ENCODE measurements at places on chromosomes 3 and 15.

GRCh38 chr15:47767035-47767434 lies 49.7 kb downstream of the SEMA6D start:
- DNase-seq: no peak

DNA sequence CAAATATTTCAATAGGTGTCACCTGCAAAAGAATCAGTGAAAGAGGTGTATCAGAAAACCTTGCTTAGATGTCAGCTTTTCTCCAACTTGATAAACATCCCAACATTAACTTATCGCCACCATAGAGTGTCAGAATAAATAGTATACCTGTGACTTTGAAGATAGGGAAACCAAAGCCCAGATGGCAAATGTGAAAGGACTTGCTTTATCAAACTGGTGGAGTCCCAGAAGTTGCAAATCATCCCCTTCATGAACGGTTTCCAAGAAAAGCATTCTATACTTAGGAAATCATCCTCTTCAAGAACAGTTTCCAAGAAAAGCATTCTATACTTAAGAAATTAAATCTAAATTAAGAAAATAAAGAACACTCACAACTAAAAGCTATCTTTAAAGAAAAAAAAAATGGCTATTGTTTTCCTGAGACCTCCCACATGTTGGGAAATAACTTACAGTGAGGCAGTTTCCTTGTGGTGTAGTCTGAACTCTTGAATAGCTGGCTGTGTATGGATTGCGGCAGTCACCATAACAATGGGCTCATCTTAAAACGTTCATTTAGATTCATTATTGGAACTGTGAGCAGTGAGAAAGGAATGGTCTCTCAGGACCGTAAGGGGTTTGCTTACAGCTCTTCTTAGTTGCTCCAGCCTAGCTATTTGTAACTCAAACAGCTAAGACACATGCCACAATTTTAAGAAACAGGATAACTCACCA lies 56.5 kb downstream of the GHSR start:
- DNase-seq: no peak

DNA sequence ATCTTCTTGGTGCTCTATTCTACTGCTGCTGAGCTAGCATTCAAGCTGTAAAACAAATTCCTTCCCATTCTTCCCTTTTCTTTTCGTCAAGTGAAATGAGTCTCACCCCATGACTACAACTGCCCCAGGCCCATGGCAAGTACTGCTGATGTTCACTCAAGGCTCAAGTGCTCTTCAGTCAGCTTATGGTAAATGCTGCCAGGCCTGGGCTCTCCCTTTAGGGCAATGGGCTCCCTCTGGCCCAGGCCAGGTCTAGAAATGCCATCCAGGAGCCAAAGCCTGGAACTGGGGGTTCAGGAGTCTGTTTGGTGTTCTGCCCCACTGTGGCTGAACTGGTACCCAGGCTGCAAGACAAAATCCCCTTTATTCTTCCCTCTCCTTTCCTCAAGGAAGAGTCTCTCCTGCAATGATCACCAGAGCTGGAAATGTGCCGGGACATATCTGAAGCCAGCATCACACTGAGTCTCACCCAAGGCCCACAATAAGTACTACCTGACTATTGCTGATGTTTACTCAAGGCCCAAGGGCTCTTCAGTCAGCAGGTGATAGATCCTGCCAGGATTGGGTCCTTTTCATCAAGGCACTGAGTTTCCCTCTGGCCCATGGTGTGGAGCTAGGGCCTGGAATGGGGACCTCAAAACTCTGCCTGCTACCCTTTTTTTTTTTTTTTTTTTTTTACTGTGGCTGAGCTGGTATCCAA lies 205.0 kb upstream of the STAC start:
- no peak for DNase-seq

DNA sequence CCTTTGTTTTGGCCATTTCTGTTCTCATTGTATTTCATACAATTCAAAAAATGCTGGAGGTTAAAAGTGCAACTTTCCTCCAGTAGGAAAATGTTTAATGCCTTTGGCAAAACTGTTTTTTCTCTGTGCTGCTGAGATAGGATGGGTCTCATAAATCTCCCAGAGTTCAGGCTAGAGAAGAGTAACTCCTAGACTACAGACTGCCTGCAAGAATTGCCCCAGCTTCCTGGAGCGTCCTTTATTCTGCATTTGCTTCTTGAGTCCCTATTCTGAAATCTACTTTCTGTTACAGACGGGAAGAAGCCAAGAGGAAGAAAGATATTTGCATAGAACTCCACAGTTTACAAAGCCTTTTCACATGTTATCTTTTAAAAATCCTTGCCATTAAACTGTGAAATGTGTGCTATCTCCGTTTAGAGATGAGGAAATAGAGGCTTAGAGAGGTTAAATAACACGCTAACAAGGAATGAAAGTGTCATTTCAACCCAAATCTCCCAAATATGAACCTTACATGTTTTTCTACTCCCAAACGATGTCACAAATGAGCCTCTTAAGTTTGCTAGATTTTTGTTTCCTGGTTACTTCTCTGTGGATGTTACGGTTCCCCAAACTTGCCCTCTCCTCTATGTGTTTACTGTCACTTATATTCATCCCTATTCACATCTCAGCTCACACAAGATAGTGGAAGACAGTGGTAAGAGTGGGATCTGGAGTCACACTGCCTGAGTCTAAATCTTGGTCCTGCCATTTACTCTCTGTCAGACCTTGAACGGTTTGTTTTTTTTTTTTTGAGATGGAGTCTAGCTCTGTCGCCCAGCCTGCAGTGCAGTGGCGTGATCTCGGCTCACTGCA lies 17.4 kb downstream of the NANOGP8 start:
- no peak for DNase-seq

DNA sequence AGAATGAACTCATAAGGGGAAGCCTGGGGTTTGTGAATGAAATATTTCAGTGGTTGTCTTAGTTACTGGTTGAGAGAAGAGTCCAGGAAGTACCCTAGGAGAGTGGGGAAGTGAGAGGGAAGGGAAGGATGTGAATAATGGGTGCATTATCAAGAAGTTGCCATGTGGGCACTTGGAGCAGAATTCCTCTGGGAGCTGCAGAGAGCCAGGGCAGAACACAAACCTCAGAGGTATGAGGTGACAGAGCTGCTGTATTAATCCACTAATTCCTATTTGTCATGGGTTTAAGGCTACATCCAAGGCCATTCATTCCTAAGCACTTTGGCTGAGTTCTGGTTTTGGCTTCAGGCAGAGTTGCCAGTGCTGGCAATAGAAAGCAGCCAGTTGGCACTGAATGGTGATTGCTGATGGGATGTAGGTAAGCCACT lies 29.0 kb downstream of the NDUFB4 start:
- DNase-seq: no peak

DNA sequence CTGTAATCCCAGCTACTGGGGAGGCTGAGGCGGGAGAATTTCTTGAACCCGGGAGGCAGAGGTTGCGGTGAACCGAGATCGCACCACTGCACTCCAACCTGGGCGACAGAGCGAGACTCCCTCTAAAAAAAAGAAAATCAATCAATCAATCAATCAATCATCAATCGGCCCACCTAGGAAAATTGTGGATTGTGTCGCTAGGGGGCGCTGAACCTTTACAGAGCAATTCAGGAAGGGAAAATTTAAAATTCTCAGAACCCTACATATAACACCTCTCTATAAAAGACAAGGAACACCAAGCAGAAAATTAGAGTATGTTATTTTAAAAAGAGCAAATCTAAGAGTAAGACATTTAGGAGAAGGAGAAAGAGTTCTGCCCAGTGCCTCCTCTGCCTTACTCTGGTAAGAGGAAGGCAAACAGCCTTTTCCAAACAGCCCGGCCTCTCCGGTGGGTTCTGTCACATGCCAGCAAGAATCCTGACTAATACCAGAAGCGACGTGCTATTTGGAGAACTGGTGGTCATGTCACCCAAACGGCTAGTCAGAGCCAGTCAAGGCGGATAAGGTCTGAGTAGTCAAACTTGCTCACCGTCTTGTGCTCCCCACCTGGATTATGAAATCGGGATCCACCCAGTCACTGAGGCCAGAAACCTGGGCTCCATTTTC lies 22.3 kb upstream of the SMCO1 start:
- no peak for DNase-seq

GRCh38 chr3:12984023-12984823 lies 89.0 kb downstream of the IQSEC1 start:
- DNase-seq: no peak

DNA sequence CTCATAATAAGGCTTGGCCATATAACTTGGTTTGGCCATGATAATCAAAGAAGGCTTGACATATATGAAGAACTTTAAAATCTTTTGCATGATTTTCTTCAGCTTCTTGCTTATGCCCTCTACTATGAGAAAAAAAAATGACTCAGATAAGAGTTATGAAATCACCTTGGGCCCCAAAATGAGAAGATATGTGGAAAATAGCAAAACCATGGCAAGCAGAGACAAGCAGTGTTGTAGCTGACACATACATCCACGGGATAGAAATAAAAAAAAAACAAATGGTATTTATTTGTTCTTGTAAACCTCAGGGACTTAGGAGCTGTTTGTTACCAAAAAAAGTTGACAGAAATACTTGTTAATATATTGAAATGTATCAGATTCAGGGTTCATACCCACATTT lies 614.8 kb upstream of the BCHE start:
- DNase-seq: no peak

DNA sequence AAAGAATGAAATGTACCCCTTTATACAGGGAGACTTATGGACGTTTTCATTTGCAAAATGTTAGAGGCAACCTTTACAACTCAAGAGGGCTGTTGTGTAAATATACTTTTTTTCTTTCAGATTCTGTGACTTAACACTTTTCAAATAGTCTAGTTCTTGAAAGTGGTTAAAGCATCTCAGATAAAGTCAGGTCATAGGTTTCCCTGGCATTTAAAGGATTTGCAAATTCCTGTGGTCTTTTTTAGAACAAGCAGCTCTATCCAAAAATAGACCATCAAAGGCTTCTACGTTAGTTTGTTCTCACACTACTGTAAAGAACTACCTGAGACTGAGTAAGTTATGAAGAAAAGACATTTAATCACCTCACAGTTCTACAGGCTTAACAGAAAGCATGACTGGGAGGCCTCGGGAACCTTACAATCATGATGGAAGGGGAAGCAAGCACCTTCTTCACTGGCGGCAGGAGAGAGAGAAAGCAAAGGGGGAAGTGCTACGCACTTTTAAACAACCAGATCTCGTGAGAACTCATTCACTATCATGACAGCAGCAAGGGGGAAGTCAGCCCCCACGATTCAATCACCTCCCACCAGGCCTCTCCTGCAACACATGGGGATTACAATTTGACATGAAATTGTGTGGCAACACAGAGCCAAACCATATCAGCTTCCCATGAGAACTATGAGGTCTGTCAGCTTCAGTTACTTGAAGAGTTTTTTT lies 23.3 kb upstream of the GABRR3 start:
- no peak for DNase-seq

DNA sequence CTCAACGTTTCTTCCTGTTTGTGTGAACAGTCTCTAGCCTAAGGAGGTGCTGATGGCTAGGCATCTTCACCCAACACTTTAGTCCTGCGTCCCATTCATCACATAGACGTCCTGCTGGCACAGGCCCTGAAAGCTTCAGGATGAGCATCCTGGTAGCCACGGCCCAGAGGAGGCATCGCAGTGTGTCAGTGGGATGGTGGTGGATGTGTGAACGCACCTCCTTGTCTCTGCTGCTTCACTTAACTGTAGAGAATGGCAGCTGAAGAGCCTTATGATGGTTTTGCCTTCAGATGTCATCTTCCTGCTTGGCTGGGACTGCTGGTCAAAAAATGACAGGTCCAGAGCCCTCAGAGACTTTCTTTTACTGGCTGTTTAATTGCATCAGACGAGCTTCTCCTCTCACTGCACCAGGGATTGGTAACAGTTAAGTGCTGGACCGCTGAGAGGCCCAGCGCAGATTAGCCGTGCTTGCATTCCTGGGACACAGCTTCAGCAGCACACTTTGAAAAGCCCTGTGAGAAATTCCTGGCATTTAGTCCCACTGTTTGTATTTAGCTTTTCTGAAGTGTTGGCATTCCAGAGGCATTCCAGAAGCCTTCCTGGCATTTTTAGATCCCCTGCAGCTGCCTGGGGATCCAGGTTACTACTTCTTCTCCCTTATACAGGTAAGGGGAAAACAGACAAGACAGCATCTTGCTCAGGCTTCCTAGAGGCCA lies 132.4 kb upstream of the PLXNA1 start:
- peak; percentile 67 for DNase-seq

DNA sequence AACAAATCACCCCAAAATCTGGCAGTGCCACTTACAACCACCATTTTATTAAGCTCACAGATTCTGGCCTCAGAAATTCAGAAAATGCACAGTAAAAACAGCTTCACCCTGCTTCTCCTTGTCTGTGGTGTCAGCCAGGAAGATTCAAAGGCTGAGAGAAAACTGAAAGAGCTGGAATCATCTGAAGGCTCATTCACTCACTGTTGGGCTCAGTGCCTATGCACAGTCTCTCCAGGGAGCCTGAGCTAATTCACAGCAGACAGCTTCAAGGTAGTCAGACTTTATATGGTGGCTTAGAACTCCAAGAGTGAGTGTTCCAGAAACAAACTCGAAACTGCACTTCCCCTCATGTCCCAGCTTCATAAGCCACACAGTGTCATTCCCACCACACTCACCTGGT lies 16.5 kb upstream of the PLOD2 start:
- DNase-seq: no peak

DNA sequence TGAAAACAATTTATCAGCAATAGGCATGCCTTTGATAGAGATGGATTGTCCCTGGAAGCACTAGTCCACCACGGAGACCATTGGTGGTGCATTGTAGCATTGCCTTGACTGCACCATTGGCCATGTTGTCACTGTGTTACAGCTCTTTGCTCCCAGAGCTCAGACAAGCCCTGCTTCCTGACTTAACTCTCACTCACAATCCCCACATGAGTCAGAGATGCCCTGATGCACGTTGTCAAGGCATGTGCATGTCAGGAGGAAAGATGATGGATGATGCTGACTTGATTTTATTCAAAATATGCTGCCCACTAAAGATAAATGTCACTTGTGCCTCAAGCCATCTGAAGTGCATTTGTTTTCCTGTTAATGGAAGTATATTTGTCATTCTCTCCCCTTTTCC lies 266.1 kb downstream of the ARRDC4 start:
- DNase-seq: no peak

- DNase-seq: no peak
Measured at GRCh38 chr15:77784361-77785292, 151.9 kb upstream of the LINGO1 start.

- no peak for DNase-seq
Measured at GRCh38 chr3:72690629-72691028, 157.6 kb downstream of the SHQ1 start.

- no peak for DNase-seq
Measured at GRCh38 chr15:48939648-48940047, 24.1 kb downstream of the SHC4 start.

DNA sequence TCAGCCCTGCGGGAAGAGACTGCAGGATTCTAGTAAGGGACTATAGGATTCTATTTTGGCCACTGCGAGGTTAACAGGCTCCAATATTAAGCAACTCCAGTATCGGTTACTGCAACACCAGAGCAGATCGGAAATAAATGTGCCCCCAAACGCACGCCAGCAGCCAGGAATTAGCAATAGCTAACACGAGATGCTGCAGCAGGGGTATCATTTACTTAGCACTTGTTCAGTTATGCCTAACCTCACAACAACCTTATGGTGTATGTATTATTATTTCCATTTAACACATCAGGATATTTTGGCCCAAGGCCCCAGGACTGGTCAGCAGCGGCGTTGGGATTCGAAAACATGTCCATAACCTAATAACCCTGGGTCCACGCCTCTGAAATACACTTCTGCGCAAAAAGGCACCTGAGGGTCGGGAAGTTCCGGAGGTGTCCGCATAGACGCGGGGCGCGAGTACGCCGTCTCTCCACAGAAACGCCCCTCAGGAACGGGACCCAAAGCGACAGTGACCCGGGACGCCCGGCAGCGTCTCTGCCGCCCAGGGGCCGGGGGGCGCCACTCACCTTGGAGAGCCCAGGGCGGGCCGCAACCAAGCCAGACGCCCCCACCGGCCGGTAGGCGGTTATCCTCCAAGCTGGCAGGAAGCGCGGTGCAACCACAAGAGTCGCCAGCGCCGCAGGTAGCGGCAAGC lies 681 bp downstream of the PIK3CB start:
- DNase-seq: no peak

All from upper lobe of right lung (tissue), 1 donor.